ENCODE measurements at places on chromosomes 7 and 10. TPM values are rescaled to one million over a fixed set of nuclear protein-coding genes. Genes with fewer than 3 reads are reported as not detected.

The SPAG6 gene
- total RNA-seq = not detected

The PLAU gene
- total RNA-seq = 0.35 TPM

The EBF3 gene
- not detected for total RNA-seq

DNA sequence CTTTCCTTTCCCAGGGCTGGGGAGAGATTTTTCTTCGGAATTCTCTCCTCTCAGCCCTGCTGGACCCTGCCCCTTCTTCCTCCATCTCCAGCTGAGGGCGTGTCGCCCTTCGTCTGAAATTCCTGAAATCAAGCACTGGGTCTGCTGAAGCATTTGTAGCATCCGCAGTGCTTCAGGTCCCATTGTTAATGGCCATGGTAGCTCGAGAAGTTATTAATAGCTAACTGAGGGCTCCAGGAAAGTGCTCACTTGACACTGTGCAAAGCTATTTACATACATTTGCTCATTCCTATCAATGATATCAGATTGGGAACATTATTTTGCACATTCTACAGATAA is 515 bp downstream of the FAM149B1 start:
- peaks cover 6% of the 10 kb centered on the region for H3K36me3 ChIP-seq
- H3K4me3 ChIP-seq = peak overlapping the region; percentile 90
- peaks cover 36% of the 10 kb centered on the region for H3K4me1 ChIP-seq
- DNase-seq = no peak
- peak overlapping the region; percentile 96 for H3K27ac ChIP-seq
- no peaks in the 10 kb centered on the region for H3K27me3 ChIP-seq

GRCh38 chr10:4315551-4315950 is 510.5 kb upstream of the AKR1E2 start:
- H3K36me3 ChIP-seq = no peaks in the 10 kb centered on the region
- no peaks in the 10 kb centered on the region for H3K4me1 ChIP-seq
- H3K27me3 ChIP-seq = no peaks in the 10 kb centered on the region
- H3K27ac ChIP-seq = no peak overlapping the region
- no peak for DNase-seq

DNA sequence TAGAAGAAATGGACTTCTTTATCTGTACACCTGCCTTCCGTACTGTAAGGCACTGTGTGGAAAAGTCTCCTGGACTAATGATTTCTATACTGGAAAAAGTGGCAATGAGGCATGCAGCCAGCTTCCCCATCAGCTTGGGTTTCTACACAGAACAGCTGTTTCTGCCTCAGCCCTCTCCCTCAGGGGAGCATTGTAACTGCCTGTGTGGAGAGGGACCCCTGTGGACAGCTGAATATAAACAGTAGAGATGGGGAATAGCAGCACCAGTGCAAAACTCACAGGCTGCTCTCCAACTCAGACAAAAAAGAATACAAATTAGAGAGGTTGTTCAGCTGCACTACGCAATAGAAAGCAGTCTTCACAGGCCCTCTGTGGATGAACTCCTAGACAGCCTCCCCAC is 451.3 kb upstream of the MBL2 start:
- no peak overlapping the region for H3K27ac ChIP-seq
- no peaks in the 10 kb centered on the region for H3K36me3 ChIP-seq
- no peaks in the 10 kb centered on the region for H3K4me1 ChIP-seq
- no peak overlapping the region for H3K4me3 ChIP-seq
- no peak for DNase-seq
- H3K27me3 ChIP-seq = no peaks in the 10 kb centered on the region

DNA sequence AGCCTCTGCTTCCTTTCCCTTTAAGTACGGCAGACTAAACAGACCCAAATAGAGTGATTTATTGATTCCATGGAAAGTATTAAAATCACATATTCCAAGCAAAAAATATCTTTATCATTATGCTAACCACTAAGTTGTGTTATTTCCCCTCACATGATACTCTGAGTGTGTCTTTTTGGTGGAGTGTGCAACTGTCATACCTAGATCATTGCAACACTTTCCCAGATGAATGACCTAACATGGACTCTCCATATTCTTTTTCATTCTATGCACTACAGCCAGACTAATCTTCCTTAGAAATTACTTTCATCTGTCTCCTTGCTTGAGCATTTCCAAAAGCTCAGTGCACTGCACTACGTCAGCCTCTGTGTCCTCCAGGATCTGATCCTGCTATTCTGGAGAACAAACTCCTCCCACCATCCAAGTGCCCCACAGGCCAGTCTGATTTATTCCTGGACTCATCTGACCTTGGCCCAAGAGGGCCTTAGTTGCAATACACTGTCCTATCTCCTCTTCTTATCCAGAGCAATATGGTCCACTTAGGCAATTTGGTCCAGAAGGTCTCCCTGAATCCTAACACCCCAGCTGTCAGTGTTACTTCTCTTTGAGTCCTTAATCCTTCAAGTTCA is 263.3 kb upstream of the KLF6 start:
- no peaks in the 10 kb centered on the region for H3K4me1 ChIP-seq
- H3K27ac ChIP-seq = no peak overlapping the region
- H3K36me3 ChIP-seq = no peaks in the 10 kb centered on the region
- DNase-seq = no peak

DNA sequence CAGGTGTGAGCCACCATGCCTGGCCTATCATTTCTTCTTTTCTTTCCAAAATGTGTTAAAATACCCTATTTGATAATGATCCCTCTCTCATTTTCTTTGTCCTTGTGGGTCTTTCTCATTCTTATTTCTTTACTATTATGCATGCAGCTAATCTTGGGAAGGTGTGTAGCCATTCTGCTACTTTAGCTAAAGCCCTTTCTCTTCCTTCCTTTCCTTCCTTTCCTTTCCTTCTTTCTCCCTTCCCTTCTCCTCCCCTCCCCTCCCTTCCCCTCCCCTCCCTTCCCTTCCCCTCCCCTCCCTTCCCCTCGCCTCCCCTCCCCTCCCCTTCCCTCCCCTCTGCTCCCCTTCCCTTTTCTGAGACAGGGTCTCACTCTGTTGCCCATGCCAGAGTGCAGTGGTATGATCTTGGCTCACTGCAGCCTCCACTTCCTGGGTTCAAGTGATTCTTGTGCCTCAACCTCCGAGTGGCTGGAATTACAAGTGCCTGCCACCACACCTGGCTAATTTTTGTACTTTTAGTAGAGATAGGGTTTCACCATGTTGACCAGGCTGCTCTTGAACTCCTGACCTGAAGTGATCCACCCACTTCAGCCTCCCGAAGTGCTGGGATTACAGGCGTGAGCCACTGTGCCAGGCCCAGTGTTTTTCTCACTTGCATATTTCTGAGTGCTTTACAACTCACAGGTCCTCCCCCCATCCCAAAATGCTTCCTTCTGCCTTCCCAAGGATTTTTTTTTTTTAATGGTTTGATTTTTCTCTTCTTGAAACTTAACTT is 42.3 kb downstream of the HIP1 start:
- no peaks in the 10 kb centered on the region for H3K27me3 ChIP-seq
- no peak overlapping the region for H3K27ac ChIP-seq
- no peak overlapping the region for H3K4me3 ChIP-seq

GRCh38 chr7:100546129-100546925 is 7.3 kb downstream of the AGFG2 start:
- H3K4me3 ChIP-seq = peak overlapping the region; percentile 84
- DNase-seq = peak; percentile 74
- H3K27me3 ChIP-seq = no peaks in the 10 kb centered on the region
- peaks cover 93% of the 10 kb centered on the region for H3K4me1 ChIP-seq
- H3K36me3 ChIP-seq = peaks cover 2% of the 10 kb centered on the region

DNA sequence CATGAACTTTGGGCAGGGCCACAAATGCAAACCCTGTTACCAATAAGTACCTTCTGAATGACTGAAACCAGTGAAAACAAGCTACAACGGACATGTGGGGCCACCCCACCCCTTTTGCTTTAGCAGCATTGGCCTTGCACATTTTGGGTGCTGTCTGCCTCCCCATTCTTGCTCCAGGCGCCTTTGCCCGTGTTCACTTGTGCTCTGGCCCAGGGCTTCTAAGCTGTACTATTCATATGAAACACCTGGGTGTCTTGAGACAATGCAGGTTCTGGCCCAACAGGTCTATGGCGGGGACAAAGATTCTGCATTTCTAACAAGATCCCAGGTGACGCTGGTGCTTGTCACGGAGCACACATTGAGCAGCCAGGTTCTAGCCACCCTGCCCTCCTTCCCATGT is 96.5 kb upstream of the SDK1 start:
- H3K36me3 ChIP-seq = no peaks in the 10 kb centered on the region
- DNase-seq = no peak
- no peak overlapping the region for H3K27ac ChIP-seq
- H3K4me1 ChIP-seq = no peaks in the 10 kb centered on the region
- no peak overlapping the region for H3K4me3 ChIP-seq

- H3K36me3 ChIP-seq = peaks cover 2% of the 10 kb centered on the region
- no peak overlapping the region for H3K27ac ChIP-seq
- H3K4me1 ChIP-seq = no peaks in the 10 kb centered on the region
- no peak overlapping the region for H3K4me3 ChIP-seq
- no peaks in the 10 kb centered on the region for H3K27me3 ChIP-seq
- no peak for DNase-seq
Observed at GRCh38 chr7:133561396-133561795, 308.5 kb downstream of the EXOC4 start.

GRCh38 chr10:127474501-127474900 is 74.6 kb upstream of the NPS start:
- no peak overlapping the region for H3K4me3 ChIP-seq
- H3K4me1 ChIP-seq = no peaks in the 10 kb centered on the region
- H3K36me3 ChIP-seq = no peaks in the 10 kb centered on the region
- no peak for DNase-seq

- DNase-seq = no peak
- no peaks in the 10 kb centered on the region for H3K36me3 ChIP-seq
- no peak overlapping the region for H3K27ac ChIP-seq
- H3K4me3 ChIP-seq = no peak overlapping the region
Observed at GRCh38 chr7:11328309-11328708, 354.6 kb downstream of the PHF14 start.
